ENCODE measurements at places on chromosomes 11 and 22.
A peak's percentile ranks its signal among the peaks of the same experiment; 100 is the strongest.

- DNase-seq, result no peak
Observed at GRCh38 chr11:132472411-132473172, 1059.7 kb downstream of the OPCML start.

GRCh38 chr22:20136603-20136873, 4.9 kb downstream of the ZDHHC8 start:
- DNase-seq, result no peak

GRCh38 chr11:125517116-125517770, 21.2 kb upstream of the FEZ1 start:
- DNase-seq, result no peak

DNA sequence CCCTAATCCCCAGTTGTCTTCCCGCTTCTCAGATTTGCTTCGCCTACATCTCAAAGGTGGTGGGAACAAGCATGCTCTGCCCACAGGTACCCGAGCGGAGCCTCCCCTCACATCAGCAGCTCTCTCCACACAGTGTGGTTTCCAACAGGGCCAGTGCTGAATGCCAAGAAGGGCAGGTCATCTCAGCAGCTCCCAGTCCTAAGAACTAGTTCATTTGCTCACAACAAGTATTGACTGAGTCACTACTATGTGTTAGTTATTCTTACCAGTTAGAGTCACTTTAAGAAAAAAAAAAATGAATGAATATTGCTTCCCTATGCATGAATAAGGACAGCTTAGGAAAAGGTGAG, 66.2 kb downstream of the THAP12 start:
- no peak for DNase-seq

DNA sequence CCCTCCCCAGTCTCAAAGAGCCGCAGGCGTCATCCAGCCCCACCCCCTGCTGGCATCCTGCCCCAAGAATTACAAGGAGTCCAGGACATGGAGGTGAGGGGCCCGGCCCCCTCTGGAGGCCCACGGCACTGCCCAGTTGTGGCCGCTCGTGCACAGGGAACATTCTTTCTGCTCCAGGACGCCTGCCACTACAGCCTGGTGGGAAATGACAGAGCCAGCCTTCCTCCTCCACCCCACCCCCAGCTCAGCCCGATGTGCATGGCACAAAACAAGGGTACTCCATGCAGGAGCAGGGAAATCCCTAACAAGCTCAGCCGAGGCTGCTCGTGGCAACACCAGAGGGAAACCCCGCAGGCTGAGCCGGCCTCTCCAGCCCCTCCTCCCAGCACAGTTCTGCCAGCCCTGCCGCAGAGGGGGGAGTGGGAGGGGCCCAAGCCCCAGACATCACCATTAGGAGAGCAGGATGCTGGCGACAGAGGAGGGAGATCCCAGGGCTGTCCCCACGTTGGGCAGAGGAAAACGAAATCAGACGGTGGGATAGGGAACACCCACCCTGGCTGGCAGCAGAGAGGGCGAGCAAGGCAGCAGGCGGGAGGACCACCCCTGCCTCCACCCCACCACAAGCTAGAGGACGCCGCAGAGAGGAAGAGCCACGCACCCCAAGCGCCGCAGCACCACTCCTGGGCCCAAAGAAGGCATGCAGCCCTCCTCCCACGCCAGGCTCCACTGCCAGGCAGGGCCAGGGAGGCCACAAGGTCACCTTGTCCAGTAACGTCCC, 10.0 kb downstream of the IGSF9B start:
- DNase-seq, result no peak

GRCh38 chr11:71202966-71203365, 49.4 kb downstream of the SHANK2 start:
- no peak for DNase-seq

GRCh38 chr11:92763336-92763735, 206.1 kb upstream of the MTNR1B start:
- no peak for DNase-seq

DNA sequence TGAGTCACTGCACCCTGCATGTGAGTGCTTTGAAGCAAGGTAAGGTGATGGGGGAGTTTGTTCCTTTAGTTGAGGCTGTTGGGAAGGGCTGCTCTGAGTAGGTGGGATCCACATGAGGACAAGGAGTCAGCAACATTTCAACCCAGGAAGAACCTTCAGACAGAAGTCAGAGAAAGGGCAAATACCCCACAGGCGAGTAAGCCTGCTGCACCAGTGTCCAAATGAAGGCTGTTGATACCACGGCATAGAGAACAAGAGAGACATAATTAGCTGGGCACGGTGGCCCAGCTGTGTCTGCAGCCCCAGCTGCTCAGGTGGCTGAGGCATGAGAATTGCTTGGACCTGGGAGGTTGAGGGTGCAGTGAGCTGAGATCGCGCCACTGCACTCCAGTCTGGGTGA, 54.3 kb upstream of the CLMP start:
- no peak for DNase-seq

- DNase-seq, result no peak
Observed at GRCh38 chr22:48934446-48934845, 893.2 kb downstream of the BRD1 start.

- DNase-seq, result no peak
Observed at GRCh38 chr11:75800728-75801361, 14.2 kb upstream of the UVRAG start.

GRCh38 chr11:37967635-37968034, 1369.6 kb upstream of the RAG2 start:
- no peak for DNase-seq

DNA sequence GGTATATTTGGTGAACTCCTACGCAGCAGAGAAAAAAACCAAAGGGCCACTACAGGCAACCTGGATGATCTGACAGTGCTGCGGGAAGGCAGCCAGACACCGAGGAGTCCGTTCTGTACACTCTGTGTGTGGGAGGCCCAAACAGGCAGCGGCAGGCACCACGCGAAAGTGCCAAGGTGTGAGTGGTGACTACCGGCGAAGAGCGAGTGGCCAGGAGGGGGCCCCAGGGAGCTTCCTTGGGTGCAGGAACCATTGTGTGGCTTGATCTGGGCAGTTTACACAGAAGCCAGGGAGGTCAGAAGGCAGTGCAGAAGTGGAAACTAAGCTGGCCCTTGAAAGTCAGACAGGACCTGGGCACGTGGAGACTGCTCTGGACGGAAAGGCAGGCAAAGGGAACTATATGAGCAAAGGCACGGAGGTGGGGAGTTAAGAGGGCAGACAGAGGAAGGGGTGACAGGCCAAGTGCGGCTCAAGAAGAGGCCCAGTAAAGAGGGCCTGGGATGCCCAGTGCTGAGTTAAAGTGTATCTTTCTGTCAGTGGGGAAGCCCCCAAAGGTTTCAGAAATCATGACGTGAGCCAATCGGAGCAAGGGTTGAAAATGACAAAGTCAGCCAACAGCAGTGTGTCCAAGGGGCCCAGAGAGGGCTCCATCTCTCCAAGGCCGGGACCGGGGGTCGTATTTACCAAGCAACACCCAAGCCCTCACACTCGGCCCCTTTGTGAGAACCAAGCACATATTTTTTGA, 10.6 kb downstream of the TMEM184B start:
- peak; percentile 60 for DNase-seq

- no peak for DNase-seq
Observed at GRCh38 chr22:47071807-47072641, 309.6 kb downstream of the TBC1D22A start.

DNA sequence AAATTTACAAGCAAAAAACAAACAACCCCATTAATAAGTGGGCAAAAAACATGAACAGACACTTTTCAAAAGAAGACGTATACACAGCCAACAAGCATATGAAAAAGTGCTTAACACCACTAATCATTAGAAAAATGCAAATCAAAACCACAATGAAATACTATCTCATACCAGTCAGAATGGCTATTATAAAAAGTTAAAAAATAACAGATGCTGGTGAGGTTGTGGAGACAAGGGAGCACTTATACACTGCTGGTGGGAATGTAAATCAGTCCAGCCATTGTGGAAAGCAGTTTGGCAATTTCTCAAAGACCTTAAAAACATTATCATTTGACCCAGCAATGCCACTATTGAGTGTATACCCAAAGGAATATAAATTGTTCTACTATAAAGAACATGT, 72.3 kb downstream of the BBOX1 start:
- DNase-seq, result no peak

DNA sequence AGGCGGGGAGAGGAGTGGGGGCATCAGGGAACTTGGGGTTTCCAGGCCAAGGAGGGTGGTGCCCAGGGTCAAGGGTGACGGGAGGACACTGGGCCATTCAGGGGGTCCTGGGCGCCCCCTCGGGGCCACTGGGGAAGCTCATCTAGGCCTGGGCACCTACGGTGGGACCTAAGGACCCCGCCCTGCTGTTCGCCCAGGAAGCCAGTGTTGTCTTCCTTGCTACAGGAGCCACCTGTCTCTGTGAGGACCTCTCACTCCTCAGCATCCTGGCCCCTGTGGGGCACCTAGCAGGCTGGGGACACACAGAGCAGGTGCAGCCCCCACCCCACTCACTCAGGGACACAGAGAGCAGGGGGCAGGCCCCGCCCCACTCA, 191.6 kb downstream of the IGLL1 start:
- DNase-seq, result no peak

DNA sequence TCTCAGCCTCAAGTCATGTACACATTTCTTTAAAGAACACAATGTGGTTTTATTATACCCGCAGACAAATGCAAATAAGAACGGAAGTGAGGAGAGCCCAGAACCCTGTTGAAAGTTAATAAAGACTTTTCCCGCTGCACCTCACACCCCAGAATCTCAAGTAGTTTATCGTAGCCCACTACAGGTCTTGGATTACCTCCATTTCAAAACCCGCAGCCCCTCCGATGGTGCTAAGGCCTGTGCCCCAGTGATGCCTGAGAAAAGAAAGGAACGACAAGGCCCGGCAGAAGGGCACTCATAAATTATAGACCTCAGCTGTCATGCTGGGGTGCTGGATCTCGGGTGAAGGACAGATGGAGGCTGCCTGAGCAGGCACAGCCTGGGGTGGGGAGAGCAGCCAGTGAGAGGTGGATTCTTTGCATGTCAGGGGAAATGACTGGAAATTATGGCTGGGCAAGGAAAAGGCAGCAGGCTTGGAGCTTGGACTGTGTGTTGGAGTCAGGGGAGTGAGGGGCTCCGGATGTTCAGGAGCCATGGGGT, 354.1 kb downstream of the NTM start:
- DNase-seq, result no peak

GRCh38 chr22:24986816-24987215, 34.3 kb downstream of the KIAA1671 start:
- no peak for DNase-seq

GRCh38 chr11:97908354-97908753, 1112.4 kb upstream of the CNTN5 start:
- DNase-seq, result no peak

DNA sequence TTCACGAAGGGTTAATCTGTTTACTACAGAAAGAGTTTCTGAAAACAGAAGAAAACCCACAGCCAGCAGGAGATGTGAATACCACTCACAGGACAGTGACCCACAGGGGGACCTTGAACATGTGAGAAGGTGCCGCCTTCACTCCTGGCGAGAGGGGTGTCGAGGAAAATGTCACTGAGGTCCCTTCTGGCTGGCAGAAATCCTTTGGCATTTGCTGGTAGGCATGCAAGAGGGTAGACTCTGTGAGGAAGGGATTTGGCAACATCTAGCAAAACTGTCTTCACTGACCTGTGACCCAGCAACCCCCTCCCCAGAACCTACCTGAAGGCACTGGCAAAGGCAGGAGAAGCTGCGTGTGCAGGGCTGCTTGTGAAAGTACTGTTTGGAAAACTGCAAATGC, 8.6 kb downstream of the KCNQ1 start:
- no peak for DNase-seq

DNA sequence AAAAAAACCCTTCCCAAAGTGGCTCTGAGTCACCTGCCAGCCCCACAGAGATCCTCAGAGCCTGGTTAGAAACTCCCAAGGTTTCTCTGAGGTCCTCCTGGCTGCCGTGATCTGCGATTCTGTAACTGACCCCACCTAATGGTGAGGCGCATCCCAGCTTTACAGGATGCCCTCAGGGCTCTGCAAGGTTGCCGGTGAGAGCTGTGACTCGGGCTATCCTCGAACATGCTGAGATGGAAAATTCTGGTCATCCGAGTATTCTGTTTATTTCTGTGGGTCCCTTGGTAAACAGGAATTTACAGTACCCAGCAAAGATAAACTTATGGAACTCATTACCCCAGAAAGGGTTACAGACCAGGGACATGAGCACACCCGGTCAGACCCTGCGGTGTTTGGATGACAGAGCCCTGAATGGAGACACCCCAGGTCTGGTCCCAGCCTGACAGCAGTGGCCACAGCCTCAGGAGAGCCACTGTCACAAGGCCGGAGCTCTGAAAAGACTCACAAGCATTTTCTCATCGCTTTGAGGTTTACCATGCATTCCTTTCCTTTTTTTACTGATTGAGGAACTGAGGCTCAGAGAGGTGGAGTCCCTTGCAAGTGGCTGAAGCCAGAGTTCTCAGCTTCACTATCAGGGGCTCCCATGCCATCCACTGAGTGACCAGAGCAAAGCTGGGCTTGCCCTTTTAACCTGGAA, 22.2 kb downstream of the LIF start:
- no peak for DNase-seq

DNA sequence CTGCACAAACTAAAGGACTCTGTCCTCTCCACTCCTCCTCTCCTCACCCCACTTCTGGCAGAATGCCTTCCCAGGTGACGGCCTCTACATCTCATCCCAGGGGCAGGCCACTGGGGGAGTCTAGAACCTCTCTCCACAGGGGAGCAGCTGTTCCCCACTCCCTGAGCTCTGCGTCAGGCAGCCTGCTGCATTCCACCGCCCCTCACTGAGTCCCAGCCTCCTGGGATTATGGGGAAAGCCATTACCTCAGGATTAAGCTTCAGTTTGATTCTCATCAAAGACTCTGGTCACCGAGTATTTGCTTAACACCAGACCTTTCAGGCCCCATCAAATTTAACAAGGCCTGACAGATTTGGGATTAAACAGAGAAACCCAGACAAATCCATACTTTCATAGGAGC, 405.9 kb downstream of the NXPE2 start:
- no peak for DNase-seq

DNA sequence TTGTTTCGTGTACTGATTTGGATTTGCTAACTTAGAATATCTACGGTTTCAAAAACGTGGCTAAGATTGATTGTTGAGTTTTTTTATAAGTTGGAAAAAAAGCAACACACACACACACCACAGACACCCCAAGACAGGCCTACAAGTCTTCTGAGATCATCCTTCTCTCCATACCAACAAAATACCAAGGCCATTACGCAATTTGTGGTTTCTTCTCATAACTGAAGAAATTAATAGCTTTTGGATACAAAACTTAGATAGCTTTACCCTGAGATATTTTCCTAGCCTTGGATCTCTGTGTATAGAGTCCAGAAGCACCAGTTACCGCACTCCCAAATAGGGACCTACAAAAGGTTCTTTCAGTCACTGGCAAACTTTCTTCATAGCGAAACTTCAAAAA, 113.6 kb downstream of the SIK3 start:
- DNase-seq, result peak; percentile 38
